Stimulated activated CD4-positive, alpha-beta T cell treated with anti-CD3 and anti-CD28 coated beads, Interleukin-2, amount 100 ng/mL, for 4 hours (primary cell): ENCODE measurements at places on chromosomes 4 and X.

DNA sequence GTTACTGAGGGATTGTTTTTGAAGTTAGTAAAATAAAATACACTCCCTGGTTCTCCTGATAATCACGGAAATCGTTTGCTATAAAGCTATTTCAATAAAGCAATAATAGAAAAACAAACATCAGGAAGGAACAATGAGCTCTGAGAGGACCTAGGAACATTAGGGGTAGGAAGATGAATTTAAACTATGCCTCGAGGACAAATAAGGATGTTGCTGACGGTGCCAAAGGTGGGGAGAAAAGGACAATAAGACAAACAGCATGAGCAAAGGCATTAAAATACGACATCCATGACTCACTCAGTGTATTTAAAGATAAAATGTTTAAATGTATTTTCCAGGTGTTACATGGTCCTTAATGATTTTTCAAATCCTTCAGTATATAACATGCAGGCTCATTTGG, 110.3 kb downstream of the MTNR1A start:
- no peak for DNase-seq

- DNase-seq, result no peak
Measured at GRCh38 chr4:17058916-17059741, 160.7 kb upstream of the LDB2 start.

DNA sequence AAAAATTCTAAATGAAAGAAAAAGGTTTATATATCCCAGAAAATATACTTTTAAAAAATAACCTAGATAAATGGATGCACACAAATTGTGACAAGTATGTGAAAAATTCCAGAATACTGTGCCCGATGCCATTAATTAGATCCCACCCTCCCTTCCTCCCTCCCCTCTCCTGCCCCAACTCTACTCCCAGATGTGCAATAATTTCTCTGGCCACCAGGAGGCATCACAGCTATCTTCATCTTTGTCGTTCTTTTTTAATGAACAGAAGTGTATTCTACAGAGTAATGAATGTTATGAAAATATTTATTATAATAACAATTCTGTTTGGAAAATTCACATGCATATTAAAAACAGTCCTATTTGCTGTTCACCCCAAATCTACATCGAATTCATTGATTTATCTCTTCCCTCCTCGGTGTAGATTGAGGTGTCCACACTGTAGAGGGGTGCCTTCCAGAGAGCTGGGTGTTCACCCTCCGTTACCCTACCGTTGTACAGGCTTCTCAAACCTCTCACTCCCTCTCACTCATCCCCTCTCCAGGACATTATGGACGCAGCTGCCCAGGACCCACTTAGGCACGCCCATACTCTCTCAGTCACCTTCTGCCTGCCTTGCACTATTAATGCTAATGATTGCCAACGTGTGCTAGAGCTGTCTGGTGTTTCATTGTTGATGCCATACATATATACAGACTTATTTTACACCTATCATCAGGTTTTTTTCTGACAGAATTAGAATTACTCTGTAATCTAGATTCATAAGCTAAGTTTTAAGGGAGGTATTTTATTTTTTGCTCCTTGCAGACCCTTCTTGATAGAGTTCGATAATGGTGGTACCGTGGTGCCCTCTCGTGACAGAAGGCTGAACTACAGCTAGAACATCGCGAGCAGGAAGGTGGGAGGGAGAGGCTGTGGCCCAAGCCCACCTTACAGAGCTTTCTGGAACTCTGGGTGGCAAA, 14.1 kb downstream of the RAB40AL start:
- peak; percentile 27 for DNase-seq

- no peak for DNase-seq
Measured at GRCh38 chrX:85359051-85359450, 20.4 kb downstream of the POF1B start.

- DNase-seq, result no peak
Measured at GRCh38 chr4:141174457-141174856, 41.2 kb upstream of the RNF150 start.

GRCh38 chr4:15239866-15240265, 188.0 kb upstream of the C1QTNF7 start:
- DNase-seq, result no peak
